ENCODE measurements at places on chromosomes 3 and 15. TPM values are rescaled to one million over a fixed set of nuclear protein-coding genes. Genes with fewer than 3 reads are reported as not detected.

IGSF11 gene
- total RNA-seq: 0.19 TPM

SERPINI2 gene
- total RNA-seq: not detected

KBTBD13 gene
- not detected for total RNA-seq

NCKIPSD gene
- total RNA-seq: 27.7 TPM

CCRL2 gene
- total RNA-seq: 2.5 TPM

ZPLD1 gene
- total RNA-seq: 0.17 TPM

TM4SF18 gene
- total RNA-seq: not detected

CAMK2N2 gene
- 0.24 TPM for total RNA-seq

EPHB1 gene
- 1.3 TPM for total RNA-seq

SLC28A1 gene
- total RNA-seq: not detected

GOLGA6B gene
- not detected for total RNA-seq

HTD2 gene
- total RNA-seq: 7.9 TPM

ROBO2 gene
- not detected for total RNA-seq

SCN11A gene
- 0.22 TPM for total RNA-seq

ADAMTS17 gene
- total RNA-seq: 2.4 TPM

PATL2 gene
- 50.8 TPM for total RNA-seq

ACVR2B gene
- total RNA-seq: 8.2 TPM

SUCLG2 gene
- total RNA-seq: 35.8 TPM

NAALADL2 gene
- not detected for total RNA-seq

MRAS gene
- total RNA-seq: 0.72 TPM

TMIE gene
- 1.2 TPM for total RNA-seq

PPP4R2 gene
- 99.5 TPM for total RNA-seq

SPINK8 gene
- total RNA-seq: not detected

IMPG2 gene
- 0.82 TPM for total RNA-seq
